T47D (cell line): ENCODE measurements at places on chromosomes 6 and 20.

DNA sequence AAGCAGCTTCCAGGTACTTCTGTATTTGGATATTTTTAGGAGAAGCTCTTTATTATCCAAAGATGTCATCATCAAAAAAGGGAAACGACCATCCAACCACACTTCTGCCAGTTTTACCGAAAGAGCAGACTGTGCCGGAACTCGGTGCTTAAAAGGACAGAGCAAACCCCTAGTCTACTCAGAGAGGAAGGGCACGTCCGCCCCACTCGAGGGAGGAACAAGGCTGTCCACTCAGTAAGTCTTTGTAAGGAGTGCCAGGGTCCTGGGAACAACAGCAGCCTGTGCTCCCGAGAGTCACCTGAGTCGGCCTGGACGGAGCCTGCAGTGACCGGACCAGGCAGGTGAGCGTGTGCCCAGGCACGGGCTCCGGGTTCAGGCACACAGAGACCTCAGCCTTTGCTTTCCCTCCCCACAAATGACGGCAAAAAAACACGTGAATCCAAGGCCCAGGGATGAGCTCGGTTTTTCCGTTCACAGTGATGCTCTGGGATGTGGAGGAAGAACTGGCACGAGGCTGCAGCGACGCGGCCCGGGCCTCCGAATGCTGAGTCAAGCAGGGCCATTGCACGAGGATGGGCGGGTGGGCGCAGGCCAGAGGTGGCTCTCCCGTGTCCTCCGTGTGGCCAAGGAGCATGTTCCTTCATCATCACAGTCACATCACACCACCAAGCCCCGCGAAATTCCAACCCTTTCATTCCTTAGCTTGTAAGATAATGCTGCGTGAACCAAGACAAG lies 17.4 kb upstream of the SLCO4A1 start:
- DNase-seq = no peak

DNA sequence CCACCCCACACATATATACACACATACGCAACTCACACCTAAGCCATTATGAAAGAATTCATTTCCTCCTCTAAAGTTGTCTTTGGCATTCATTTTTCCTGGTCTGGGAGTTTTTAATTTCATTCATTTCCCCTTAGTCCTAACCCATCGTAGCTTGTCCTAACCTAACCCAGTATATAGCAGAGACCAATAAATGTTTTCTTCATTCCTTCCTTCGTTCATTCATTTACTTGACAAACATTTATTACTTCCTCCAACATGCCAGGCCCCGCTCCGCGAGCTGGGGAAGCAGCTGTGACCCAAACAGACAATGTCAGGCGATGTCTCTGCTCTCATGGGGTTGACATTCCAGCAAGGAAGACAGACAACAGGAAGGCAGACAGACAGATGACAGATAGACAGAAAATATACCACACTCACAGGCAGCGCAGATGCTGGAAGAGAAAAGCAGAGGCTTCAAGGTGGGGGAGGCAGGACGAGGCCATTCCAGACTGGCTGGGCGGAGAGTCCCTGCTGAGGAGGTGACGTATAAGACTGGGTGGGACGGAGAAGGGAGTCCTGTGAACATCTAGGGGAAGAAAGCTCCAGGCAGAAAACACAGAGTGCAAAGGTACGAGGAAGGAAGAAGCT lies 33.7 kb upstream of the SIRPA start:
- DNase-seq = no peak

- no peak for DNase-seq
These were observed 63.0 kb downstream of the HIVEP1 start for GRCh38 chr6:12075067-12075563.

DNA sequence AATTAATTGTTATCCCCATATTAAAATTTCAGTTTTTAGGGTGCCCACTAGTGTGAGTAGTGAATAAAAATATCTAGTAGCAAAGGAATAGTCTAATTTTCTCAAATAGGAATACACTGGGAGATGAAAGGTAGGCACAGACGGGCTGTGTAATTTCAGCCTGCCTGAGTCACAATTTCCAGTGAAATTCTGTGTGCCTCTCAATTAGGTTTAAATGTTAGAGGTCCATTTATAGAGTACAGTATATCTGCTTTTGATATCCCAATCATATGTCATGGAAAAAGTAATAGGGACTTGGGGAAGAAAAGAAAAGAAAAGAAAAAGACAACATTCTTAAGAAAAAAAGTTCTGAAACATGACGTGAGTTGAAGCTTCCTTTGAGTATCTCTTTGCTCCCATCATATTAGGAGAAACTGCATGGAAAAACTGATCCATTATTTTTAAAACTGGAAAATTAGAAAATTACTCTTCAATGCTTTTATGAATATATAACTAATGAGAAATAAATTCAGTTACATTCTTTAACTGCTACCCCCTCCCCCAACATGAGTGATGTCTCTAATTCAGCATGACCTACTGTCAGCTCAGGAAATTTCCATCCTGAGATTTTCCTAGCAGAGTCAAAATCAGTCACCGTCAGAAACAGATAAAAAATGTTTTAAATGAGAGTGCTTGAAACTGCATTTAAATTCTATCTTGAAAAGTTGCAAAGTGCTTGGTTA lies 473.8 kb upstream of the HSF2 start:
- DNase-seq = no peak

- DNase-seq = no peak
These were observed 296.5 kb downstream of the ADGB start for GRCh38 chr6:146895101-146895771.

GRCh38 chr20:50919567-50919966 lies 11.7 kb downstream of the ADNP start:
- no peak for DNase-seq

DNA sequence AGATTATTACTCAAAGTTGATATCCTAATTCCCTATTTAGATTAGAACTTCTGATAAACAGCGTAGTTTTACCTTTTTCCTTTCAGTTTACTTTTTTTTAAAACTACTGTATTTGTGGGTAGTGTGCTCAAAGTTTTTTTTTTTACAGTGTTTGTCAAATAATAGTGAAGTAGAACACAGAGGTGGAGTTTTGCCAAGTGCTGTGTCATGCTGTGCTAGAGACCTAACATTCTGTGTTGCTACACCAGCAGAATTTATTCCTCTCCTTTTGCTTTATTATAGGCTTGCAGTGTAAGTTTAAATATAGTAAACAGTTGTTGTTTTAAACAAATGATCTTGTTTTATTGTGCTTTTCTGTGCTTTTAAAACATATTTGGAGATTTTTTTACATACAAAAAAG lies 125.4 kb downstream of the HIVEP1 start:
- no peak for DNase-seq

DNA sequence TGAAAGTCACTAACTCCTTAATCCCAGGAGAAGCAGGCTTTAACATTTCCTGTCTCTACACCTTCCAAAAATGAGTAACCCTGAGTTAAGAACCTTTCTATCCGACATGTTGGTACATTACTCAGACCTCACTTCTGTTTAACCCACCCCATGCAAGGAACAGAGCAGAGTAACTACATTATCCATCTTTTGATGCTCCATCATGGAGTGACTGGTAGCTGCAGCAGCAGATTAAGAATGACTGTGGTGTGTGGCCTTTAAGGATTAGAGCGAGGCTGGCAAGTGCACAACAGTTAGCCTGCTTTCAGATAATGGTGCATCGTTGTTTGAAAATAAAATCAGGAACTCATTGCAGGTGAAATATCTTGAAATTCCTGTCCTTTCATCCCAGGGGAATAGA lies 2.0 kb downstream of the TRAF3IP2 start:
- DNase-seq = no peak

- peak; percentile 43 for DNase-seq
These were observed at the start of gene SLC18B1 for GRCh38 chr6:132797951-132798868. Gene SLC18B1 (minus strand): TSS chr6:132798637. CDS start chr6:132798456, 181 bp downstream.

- DNase-seq = no peak
These were observed 462.5 kb upstream of the BTBD3 start for GRCh38 chr20:11454966-11455799.

DNA sequence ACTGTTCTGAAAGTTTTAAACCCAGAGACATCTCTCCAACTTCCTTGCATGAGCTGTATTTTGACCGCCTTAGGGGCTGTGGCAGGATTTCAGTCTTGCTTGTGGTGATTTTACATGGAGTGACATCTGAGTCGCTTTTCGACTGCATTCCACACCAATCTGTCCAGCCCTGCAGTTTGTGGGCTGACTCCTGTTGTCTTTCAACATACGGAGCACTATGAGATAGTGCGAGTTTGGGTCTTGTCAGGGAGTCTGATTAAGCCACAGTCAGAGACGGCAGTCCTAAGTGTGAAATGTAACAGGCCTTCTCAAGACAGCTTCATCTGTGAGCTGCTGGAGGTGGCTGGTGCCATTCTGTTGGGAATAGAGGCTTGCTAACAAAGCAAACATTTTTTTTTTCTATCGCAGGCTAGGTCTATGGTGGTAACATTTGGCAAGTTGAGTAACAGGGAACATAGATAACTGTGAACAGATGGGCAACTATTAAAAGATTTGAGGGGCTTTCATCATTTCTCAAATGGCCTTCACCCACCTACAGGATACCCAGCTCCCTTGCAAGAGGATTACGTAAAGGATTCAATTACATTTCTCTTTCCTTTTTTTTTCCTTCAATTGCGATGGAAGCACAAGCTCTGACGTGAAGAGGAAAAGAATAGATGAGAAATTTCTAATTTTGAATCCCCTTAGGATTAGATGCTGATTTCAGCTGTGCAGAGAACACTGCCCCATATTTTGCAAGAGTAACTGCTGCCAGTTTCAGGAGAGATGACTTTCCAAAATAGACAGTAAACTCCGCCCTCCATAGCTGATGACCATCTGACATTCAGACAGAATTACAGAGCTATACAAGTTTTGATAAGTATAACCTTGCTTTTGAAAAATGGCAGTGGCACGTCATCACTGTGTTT lies 25.1 kb downstream of the CAP2 start:
- no peak for DNase-seq

DNA sequence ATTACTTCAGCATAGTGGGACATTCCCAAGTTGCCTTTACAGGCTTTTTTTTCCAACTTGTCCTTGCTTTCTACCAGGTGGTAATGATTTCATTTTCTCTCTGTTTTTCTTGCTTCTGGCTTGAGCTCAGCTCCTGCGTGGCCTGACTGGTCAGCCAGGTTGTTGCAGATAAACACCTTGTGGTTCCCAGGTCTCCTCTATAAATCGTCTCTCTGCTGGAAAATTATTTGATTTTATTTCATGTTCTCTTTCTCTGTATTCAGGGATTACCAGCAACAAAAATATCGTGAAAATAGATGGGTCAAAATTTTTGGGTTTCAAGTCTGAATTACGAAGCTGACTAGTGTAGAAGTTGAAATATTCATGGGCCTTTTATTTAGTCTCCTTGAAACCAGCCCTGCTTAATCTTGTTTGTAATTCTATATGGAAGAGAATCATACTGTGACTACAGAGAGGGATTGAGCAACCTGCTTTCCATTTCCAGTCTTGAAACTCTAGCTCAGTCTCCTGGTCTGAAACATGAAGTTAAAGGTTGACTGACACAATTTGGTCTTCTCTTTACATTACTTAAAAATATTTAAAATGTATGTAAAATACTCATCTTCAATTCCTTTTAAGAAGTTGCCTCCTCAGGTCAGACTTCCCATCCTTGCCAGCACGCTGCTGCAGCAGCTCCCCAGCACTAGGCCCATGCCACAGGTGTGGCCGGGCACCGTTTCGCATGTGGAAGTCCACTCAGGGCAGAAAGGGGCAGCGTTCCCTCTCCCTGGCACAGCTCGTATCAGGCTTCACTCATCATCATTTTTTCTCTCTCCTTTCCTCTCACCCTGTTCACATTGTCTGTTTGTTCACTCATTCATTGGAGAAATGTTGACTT lies 7.1 kb downstream of the DUSP22 start:
- DNase-seq = no peak

- no peak for DNase-seq
These were observed 21.9 kb downstream of the ADTRP start for GRCh38 chr6:11756726-11757125.

GRCh38 chr6:32972353-32973143 lies 4.2 kb downstream of the BRD2 start:
- no peak for DNase-seq

DNA sequence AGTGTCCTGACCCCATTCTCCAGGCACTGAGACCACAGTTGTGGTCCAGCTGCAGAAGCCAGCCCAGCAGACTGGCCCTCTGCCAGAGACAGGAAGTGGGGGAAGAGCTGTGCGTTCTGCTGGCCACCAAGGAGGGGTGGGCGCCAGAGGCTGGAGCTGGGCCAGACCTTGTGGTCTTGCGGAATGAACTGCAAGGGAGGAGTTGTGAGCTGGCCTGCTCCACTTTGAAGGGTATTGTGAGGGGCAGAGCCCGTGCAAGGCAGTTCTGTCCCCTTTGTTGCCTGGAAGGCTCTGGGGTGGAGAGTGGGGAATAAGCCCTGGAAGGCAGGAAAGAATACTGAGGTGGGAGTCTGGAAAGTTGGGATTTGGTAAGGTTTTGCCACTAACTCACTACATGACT lies 3.6 kb upstream of the MDFI start:
- DNase-seq = no peak

GRCh38 chr6:55082021-55082420 lies 92.3 kb upstream of the HCRTR2 start:
- DNase-seq = no peak

- DNase-seq = no peak
These were observed 57.0 kb upstream of the CD93 start for GRCh38 chr20:23143098-23143497.

- DNase-seq = no peak
These were observed 1.4 kb upstream of the TXNDC5 start for GRCh38 chr6:7912024-7912423.

GRCh38 chr6:108544606-108545005 lies 16.1 kb upstream of the FOXO3 start:
- no peak for DNase-seq

DNA sequence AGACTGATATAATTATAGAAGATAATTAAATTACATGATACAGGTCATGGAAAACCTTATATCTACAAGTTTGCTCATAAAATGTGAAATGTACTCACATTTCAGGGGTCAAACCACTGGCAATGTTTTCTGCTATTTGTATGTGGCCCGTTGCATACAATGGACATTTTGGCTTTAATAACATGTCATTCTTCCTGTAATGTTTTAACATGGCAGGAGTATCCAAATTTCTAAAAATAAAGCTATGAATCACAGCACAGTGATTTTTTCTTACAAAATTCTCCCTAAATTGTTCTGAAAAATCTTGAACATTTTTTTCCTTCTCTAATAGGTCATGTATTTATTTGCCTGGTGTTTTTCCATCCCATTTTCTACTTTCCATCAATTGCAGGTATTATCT lies 305.7 kb downstream of the SMOC2 start:
- DNase-seq = no peak

- DNase-seq = peak; percentile 74
These were observed 65.4 kb upstream of the SLCO4A1 start for GRCh38 chr20:62576815-62577489.

- DNase-seq = no peak
These were observed 54.8 kb downstream of the BTBD3 start for GRCh38 chr20:11972478-11972877.

GRCh38 chr20:51379601-51380341 lies 162.7 kb downstream of the NFATC2 start:
- DNase-seq = no peak

GRCh38 chr6:90121982-90122381 lies 174.7 kb downstream of the BACH2 start:
- DNase-seq = no peak

GRCh38 chr20:19449051-19449450 lies 236.6 kb downstream of the SLC24A3 start:
- DNase-seq = no peak
